NCI-H774 (cell line): ENCODE measurements at places on chromosomes 11 and 22.

DNA sequence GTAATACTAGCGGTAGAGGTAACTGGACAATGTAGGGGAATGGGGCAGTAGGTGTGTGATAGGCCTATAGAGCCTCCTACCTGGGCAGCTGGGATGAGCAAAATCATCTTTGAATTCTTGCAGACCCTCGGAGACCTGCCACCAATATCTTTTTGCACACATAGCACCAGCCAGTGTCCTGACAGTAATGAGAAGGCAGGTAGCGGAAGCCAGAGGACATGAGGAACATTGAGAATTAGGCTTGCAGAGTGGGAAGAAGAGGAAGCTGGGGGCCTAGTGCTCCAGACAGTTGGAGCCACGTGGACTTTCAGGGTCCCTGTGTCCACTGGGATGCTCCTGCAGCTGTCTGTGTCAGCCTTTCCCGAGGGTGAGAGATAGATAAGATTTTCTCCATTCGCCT lies 17.2 kb upstream of the SYT13 start:
- no peak for DNase-seq

- no peak for DNase-seq
Measured at GRCh38 chr22:48886604-48887393, 940.9 kb downstream of the BRD1 start.

- DNase-seq, result no peak
Measured at GRCh38 chr11:75223954-75224643, 16.5 kb upstream of the TPBGL start.

- no peak for DNase-seq
Measured at GRCh38 chr22:26450453-26451185, 21.6 kb downstream of the ASPHD2 start.

- no peak for DNase-seq
Measured at GRCh38 chr11:32641361-32641760, 57.7 kb downstream of the EIF3M start.

- peak; percentile 1 for DNase-seq
Measured at GRCh38 chr11:35487532-35488078, 37.8 kb downstream of the PAMR1 start.

GRCh38 chr11:75339685-75340409 lies 11.6 kb downstream of the ARRB1 start:
- DNase-seq, result no peak

DNA sequence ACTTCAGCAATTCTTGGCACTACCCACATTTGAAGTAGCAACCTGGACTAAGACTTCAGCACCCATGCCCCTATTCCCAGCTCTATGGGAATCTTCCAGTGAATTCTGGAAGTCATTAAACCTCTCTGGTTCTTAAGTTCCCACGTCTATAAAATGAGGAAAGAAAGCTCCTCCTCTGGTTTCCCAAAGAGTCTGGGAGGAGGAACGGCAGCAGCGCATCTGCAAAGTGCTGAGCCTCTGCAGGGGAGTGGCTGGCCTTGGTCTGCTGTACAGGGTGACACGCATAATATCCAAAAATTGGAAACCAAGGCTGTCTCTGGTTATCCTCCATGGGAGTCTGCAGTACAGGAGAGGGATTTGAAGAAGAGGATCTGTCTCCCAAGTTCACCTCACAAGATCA lies 73.6 kb upstream of the TP53I11 start:
- no peak for DNase-seq

- no peak for DNase-seq
Measured at GRCh38 chr11:95723361-95723942, 66.1 kb downstream of the FAM76B start.

DNA sequence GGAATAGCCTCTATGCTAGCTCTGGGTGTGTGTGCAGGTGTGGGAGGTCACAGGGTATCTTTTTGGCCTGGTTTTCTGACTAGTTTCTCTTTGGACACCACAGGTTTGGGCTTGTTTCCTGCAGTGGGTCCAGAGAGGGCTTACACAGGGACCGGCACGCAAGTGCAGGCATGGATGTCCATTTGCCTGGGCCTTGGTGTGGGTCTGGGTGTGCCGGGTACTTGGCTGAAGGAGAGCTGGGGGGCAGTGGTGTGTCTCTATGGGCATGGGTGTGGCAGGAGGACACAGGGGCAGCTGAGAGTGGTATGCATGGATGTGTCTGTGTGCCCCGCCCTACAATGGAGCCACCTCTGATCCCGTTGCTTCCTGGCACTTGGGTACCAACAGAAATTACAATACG lies 7.5 kb upstream of the KCNJ11 start:
- no peak for DNase-seq

DNA sequence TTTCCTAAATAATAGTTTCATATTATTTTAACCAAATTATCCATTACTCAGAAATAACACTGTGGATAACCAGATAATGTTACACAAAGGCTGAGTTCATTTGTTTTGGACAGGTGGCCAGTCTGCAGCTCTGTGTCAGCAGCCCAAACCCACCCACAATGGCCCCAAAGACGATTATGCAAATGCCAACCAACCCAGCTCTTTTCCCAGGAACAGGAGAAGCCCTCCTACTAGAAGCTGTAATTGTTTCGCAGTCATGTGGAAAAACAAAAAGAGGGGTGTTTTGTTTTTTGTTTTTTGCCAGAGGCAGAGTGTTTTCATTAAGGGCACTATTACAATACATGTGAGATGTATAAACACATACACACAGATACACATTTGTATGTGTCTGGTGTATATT lies 102.1 kb downstream of the FCHSD2 start:
- no peak for DNase-seq

DNA sequence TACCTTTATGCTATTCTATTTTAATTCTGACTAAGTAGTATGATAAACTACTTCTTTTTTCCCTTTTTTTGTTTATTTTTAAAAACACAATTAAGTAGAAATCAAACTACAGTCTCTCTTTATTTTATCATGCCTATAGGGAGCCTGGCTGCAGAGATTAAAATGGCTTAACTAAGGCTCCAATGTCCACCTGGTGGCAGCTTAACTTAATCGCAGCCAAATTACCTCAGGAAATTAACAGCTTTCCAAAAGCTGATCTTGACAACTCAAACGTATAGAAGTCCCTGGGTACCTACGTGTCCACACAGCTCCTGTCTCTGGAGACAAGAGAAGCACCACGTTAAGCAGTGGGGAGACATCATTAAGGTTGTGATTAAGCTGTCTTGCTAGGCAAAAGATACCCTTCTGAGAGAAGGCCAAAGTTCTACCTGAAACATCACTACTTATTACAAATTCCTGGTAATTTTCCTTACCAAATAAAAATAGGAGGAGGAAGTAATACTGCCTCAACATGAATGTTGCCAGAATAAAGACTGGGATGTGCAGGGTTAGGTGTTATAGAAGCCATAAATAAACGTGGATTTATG lies 63.2 kb upstream of the SNX19 start:
- no peak for DNase-seq

GRCh38 chr11:57680552-57680874 lies 12.6 kb downstream of the ZDHHC5 start:
- no peak for DNase-seq
